Left hindlimb (tissue), 1 donor: ENCODE measurements at places on chromosomes 4 and X.
A peak's percentile ranks its signal among the peaks of the same experiment; 100 is the strongest.

DNA sequence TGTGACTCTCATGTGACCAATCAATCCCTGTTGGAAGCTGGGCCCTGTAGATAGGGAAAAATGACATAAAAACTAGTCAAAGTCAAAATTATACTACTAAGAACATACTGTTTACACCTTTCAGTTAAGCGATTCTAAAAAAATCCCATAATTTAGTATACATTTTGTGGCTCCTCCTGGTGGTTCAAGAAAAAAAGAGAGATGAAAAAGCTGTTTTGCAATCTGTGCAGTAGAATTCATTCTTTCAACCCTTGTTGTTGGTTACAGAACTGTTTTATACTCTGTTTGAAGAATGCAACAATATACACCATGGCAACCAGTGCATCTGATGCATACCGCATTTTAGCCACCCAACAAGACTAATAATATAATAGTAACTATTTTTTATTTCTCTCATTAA is 66.8 kb upstream of the ANK2 start:
- DNase-seq: no peak

- DNase-seq: no peak
Observed at GRCh38 chrX:104334971-104335370, 80.2 kb upstream of the ESX1 start.

DNA sequence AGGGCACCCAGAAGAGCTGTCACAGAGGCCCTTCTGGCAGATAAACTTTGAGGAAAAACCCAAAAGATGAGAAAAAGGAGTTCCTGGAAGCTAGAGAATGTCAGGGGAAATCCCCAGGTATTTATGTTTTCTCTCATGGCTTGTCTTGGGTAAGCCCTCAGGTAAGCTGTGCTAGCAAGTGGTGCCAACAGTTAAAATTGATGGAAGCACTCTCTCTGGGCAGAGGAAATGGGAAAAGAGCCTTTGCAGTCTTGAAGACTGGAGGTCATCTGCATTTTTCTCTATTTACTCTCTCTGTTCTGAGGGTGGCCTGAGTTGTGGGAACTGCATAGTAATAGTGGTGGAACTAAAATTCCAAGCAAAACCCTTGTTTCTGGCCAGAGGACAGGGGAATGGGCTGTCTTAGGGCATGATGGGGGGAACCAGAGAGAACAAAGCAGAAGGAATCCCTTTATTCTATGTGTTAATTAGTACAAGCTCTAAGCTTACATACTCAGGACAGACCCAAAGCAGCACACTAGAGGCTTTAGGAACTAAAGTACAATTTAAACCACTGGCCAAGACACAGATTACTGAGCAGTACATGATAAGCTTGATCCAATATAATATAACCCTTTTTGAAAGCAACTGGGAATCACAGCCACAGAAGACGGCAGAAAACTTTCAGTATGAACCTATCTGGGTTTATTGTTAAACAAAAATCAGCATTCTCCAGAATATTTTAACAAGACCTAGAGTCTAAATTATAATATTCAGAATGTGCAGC is 53.3 kb upstream of the SLC10A4 start:
- no peak for DNase-seq

DNA sequence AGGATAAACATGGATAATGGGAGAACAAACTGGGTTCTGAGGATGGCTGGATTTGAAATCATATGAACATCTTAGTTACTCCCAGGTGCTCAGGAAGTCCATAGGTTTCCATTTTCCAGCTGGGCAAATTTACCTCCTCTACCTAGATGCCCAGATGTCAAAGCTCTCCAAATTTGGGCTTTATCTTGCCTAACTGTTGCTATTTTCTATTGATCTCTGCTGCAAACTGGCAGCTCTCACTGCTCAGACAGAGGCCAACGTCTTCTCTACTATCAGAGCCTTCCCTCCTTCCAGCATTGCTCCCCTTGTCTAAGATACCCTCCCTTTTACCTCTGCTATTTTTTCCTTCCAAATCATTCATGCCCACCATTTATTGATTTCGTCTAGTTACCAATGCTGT is 62.1 kb downstream of the LDB2 start:
- DNase-seq: no peak

DNA sequence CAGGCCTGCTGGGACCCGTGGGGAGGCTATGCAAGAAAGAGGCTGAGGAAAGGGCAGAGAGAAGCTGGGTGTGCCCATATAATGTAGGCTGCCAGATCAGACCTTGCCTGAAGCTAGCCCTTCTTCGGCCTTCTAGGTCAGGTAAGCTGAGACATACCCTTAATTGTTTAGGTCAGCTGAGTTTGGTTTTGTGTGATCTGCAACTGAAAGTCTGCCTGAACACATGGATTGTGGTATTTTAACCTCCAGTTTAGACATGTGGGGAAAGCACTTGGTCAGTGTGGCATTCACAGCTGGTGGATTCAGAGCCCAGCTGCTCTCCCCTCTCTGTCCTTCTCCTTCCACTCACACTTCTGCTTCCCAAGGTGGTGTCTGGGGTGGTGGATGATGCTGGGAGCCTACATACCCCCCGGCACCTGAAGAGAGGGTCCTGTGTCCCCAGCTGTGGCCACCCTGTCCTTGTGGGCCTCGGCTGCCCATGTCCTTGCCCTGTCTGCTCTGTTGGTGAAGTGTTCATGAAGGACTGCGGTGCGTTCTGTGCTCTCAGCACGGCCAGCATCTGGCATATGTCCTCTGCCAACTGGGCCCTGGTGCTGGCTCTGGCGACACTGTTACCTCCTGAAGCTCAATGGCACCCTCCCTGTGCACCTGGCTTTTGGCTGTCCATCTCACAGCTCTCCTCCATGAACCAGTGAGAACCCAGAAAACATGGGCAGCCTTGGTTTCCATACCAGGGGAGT is 82.1 kb downstream of the NAT8L start:
- DNase-seq: no peak

DNA sequence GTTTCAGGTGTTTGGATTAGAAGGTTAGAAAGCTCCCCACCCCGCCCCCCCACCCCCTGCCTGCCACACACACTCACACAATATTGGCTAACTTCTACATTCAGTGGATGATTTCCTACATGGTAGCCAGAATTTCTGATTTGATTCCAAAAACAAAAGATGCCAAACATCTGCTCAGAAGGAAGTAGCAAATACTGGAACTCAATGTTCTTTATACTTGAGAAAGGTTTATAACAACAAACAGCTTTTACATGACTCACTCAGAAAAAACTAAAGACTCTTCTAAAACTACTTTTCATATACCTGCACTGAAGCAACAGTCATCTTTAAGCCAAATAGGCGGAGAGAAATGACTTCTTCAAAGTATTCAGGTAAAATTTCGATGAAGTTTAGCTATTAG is 750.5 kb upstream of the POU3F4 start:
- DNase-seq: no peak

GRCh38 chr4:24584211-24584850 is at the start of gene DHX15:
Gene DHX15 (minus strand): TSS chr4:24584554. CDS start chr4:24584393, 161 bp downstream.
- peak; percentile 96 for DNase-seq

- no peak for DNase-seq
Observed at GRCh38 chr4:185895351-185895750, 83.4 kb upstream of the SORBS2 start.

GRCh38 chrX:114841051-114841450 is 176.4 kb downstream of the IL13RA2 start:
- no peak for DNase-seq

DNA sequence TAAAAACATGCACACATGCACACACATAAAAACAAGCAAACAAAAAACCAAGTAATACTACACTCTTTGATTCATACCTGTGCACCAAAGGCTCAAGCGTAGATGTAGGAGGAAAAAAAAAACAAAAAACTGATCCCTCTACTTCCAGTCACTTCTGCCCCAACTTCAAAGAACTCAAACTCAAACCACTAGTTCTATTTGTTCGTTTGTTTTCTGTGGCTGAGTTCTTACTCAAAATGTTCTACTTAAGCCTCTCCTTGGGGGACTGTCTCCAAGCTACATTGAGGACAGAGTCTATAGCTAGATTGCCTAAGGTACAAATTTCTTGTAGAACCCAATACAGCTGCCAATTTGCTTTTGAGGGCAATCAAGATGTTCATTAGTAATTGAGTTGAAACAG is 171.0 kb upstream of the ATOH1 start:
- DNase-seq: no peak

DNA sequence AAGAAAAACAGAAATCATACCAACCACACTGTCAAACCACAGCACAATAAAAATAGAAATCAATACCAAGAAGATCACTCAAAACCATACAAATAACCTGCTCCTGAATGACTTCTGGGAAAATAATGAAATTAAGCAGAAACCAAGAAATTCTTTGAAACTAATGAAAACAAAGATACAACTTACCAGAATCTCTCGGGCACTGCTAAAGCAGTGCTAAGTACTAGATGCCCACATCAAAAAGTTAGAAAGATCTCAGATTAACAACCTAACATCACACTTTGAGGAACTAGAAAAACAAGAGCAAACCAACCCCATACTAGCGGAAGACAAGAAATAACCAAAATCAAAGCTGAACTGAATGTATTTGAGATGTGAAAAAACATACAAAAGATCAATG is 33.2 kb downstream of the AWAT2 start:
- no peak for DNase-seq

DNA sequence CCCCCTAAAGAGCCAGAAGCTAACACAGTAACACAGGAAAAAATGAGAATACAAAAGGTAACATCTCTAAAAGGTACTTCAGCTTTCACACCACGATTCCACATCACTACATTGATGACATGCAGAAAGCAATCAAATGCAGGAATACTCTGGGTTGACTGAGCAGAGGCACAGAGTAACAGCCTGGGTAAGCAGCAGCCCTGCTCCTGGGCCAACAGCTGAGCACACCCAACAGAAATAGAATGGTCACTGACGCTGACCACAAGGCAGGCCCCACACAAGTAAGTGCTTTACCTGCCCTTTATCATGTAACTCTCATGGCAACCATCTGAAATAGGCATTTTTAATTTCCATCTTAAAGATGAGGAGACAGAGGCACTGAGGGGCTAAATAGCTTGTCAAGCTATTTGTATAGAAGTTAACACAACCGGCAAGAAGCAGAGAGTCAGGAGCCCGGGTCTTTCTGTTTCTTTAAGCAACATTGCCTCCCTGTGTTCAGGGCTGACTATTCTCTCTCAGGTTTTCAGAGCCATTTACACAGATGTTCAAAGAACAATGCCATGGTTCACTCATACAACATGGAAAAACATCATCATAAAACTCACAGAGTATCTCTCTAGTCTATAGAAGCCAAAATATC is 168.9 kb downstream of the ZNF674 start:
- DNase-seq: peak; percentile 29

DNA sequence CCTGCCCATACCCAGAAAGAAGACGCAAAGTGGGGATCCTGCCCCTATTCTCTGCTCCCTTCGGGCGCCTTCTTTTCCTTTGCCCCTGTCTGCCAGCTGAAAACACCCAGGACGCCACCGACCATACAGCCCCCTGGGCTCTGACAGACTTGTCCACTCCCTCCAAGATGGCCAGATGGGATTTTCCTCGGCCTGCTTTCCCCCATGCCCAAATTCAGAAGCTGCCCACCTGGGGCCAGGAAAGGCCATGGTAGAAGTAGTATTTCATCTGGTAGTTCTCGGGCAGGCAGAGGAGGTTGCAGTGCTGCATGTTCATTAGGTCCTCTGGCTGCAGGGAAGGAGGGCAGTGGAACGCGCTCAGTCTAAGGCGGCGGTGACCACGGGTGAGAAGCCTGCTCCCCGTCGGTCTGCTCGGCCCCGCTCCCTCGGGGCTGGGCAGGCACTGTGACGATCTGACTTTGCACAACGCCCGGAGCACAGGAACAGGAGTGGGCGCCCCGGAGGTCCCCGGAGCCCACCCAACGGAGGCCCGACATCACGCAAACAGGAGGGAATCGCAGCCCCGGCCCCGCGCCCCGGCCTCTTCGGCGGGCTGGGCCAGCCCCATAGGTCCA is 582 bp downstream of the NAA10 start:
- DNase-seq: no peak

DNA sequence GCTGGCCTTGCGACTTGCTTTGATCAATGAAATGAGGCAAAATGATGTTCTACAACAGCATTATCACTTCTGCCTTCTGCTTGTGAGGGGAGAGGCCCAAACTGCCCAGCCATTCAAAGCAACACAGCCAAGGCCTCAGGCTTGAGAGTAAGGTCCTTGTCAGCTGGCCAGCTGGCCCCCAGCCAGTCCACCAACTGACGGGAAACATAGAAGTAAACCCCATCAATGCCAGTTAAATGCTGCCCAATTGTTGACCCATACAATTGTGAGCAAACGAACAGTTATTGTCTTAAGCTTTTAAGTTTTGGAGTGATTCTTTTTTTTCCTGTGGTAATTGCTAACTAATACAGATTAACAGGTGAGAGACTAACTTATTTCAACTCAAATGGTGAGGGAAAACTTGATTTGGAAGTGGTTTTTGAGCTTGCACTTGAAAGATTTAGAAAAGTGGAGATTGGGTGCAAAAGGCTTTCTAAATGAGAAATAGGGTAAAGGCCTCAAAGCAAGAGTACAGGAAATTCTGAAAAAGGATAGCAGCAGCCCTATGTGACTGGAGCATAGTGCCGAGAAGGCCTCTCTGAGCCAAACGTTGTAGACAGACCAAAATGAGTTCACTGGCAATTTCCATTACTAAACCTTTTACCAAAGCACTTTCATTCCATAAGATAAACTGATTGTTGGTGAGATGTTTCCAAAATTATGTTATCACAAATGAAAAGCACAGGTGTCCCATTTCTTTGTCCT is 66.9 kb downstream of the ARHGEF38 start:
- DNase-seq: peak; percentile 34

DNA sequence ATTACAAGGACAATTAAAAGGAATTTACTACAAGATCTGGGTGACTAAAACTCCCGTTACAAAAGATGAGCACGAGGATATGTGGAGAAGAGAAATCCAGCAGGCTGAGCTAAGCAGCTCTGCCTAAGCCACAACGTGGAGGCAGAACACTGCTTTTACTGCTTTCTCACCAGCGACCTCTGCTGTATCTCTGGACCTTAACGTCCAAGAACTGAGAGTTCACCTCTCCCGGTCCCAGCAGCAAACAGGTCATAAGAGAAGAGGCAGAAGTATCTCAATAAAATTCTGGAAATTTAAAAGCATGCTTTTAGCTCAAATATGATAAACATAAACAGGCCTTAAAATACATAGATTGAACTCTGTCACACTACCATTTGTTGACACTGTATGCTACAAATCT is 81.0 kb downstream of the ADGRA3 start:
- no peak for DNase-seq

DNA sequence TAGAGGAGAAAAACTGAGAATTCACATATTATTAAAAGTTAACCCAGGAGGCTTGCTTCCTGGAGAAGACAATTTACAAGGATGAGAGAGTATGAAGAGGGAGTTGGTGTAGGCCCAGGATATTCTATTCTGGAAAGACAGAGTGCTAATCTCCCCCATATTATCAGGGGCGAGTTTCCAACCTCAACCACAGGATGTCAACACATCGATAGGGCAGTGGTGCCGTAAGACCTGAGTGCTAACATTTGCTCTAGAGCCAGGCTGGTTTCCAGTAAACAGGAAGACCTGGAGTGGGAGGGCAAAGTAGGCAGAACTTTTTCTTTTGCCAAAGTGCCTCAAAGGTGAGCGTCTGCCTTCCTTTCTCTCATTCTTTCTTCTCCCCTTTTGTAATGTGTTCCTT is 2.8 kb upstream of the AWAT1 start:
- DNase-seq: no peak

- no peak for DNase-seq
Observed at GRCh38 chr4:38223782-38224236, 263.6 kb downstream of the PTTG2 start.

- DNase-seq: peak; percentile 51
Observed at GRCh38 chr4:130563185-130563888, 1467.4 kb downstream of the C4orf33 start.
